ENCODE measurements at places on chromosomes 1 and 21.

DNA sequence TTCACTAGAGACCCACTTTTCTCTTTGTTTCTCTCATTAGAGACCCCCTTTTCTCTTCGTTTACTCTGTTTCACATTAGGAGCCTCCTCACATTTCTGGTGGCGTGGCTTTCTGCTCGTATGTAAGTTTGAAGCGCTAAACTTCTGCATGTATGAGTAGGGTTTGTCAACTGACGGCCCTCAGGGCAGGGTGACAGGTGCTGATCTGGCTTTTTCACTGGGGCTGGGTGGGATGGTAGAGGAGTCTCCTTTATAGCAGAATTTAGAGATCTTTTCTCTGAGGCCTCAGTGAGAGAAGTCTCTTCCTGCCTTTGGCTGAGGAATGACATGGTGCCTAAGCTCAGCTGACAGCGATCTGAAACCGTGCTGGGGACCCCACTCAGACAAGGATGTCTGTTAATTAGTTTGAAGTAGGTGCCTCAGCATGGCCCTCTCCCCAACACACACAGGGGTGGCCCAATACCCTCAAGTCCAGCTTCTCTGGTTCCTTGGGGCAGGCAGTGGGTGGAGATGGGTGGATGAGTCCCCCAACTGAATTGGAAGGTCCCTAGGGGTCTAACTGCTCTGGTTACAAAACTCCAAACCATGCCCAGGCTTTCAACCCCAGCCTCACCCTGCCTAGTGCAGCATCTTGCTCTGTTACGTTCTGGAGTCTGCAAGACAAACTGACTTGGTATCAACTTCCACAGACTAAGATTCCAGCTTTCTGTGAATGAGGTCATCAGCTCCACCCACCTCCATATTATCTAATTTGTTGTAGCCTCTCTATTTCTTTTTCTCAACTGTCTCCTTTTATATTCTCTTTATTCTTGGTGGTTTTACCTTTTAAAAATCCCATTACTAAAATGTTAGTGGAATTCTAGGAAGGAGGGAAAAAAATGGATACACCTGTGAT lies 3.2 kb downstream of the SLC1A7 start:
- no peak for DNase-seq

DNA sequence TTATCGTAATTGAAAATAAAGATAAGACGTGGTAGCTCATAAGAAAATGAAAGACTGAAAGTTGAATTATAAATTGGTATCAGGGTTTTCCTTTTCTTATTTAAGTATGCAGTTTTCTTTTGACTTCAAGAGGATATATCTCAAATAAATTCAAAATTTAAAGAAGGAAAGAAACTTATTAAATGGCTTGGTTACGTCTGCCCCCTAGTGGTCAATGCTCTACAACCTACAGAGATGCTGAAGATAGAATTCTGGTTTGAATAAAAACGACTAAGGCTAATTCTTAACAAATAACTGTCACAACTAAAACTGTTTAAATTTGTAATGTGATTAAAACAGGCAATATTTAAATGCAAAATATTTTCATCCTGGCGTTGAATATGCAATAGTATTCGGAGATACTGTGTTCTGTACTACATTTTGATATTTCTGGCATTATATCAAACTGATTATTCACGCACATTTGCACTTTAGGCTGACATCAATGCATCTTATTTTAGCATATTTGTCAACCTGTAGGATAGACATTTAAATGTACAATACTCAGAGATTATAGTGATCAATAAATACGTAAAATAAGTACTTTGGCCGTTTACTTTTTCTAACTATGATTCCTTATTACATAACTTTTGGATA lies 26.8 kb downstream of the IFI44 start:
- peak; percentile 65 for DNase-seq

GRCh38 chr1:50264590-50264989 lies 155.9 kb downstream of the ELAVL4 start:
- no peak for DNase-seq

DNA sequence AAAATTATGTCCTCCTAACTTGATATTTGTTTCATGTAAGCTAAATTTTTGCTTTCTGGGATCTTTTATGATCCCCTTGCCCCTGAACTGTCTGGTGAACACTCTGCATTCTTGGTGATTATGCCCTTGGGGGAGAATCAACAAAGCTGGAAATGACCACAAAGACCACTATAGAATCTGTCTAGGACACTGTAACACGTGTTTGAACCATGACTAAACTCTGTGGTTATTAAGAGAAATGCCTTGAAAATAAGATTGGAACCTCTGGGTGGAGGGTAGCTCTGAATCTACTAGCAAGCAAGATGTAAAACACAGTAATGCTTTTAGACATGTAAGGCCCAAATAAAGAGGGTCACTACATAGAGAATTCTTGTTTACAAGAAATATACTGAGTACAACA lies 237.5 kb downstream of the HMCN1 start:
- no peak for DNase-seq

DNA sequence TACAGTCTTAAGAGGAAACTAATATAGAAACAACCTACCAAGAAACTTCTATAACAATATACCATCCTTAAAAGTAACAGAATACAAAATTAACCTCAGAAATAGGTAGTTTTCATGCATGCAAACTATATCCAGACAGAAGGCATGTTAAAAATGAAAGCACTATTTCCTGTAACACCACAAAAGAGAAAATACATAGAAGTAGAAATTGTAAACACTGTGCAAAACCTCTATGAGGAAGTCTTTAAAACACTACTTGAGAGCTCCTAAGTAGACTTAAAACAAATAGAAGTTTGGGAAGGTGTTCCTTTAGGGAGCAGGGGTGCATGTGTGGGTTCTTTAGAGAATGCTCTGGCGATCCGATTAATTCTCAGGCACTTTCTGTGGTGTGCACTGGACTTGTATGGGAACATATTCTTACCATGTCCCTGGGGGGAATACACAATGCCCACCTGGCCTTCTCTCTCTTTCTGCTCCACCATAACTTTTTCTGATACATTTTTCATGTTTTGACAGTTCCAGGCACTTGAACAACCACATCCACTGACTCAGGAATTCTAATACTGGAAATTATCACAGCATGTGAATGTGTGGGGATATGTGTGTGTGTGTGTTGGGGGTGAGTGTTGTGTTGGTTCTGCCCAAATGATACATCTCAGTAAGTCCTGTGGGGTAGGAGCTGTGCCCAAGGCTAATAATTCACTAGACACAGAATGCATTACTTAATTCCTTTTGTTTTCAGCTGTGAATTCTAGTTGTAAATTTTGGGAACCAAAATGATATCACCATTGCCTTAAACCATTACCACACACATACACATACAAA lies 866.3 kb upstream of the B3GALT2 start:
- no peak for DNase-seq

- no peak for DNase-seq
These were observed 43.2 kb downstream of the TMCO4 start for GRCh38 chr1:19756480-19756879.

- no peak for DNase-seq
These were observed 4.9 kb upstream of the PRDM2 start for GRCh38 chr1:13694886-13695684.

- no peak for DNase-seq
These were observed at the start of gene TEKT2 for GRCh38 chr1:36083635-36084496. TEKT2 (plus strand) TSS chr1:36084094; CDS start chr1:36084922, 828 bp downstream.

GRCh38 chr1:60895701-60896100 lies 186.7 kb upstream of the NFIA start:
- no peak for DNase-seq

- DNase-seq = peak; percentile 28
These were observed 100.2 kb downstream of the DMRTB1 start for GRCh38 chr1:53559391-53559815.

DNA sequence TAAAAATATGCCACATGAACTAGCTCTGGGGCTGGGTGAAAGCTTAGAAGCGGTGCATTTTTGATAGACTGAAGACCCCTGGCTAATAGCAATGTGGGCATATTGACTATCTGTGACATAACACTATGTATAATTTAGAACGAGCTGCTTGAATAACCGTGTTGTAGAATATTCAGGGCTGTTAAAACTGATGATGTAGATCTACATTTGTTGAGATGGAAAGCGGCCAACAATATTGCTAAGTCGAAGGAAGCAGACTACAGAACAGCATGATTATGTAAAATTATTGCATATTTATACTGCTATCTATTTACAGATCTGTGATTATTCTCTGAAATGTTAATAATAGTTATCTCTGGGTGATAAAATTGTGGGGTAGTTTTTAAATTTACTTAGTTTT lies 41.1 kb upstream of the BCL10 start:
- no peak for DNase-seq

- DNase-seq = no peak
These were observed at the start of gene LCE3A for GRCh38 chr1:152622803-152623202. LCE3A (minus strand) TSS chr1:152623103; CDS start chr1:152623103, 0 bp downstream.

GRCh38 chr1:224541901-224542630 lies 74.1 kb upstream of the CNIH3 start:
- DNase-seq = no peak

DNA sequence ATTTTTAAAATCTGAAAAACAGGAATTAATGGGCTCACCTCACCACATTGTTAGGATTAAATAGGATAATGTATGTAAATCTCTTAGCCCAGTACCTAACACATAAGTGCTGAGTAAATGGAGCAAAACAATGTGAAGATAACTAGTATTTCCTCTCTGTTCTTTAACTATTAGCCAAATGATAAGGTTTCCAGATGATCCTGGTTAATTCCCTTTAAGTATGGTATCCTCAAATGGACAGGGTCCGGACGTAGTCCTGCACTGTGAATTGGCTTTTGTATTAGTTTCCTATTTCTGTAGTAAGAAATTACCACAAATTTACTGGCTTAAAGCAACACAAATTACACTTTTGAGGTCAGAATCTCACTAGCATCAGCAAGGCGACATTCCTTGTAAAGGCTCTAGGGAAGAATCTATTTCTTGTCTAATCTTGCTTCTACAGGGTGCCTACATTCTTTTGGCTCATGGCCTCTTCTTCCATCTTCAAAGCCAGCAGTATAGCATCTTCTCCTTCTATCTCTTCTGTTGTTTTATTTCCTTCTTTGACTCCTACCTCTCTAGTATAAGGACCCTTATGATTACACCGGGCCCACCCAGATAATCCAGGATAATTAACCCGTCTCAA lies 17.1 kb downstream of the SCAF4 start:
- DNase-seq = no peak

DNA sequence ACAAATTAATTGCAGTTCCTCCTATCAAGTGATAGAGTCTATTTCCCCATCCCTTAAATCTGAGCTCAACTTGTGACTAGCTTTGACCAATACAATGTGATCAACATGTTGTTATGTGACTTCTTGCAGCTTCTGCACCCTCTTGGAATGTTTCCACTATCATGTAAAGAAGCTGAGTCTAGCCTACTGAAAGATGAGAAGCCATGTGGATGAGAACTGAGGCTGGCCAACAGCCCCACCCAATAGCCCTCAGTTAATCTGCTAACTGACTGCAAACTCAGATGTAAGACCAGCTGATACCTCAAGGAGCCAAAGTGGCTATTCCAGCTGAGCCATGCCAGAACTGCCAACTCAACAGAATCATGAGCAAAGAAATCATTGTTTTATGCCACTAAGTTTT lies 44.0 kb downstream of the LYST start:
- DNase-seq = no peak

- no peak for DNase-seq
These were observed 20.0 kb downstream of the CACNA1E start for GRCh38 chr1:181503171-181503810.

- DNase-seq = no peak
These were observed 85.1 kb downstream of the PLPP3 start for GRCh38 chr1:56494306-56494705.

GRCh38 chr1:81073580-81073979 lies 727.2 kb upstream of the ADGRL2 start:
- no peak for DNase-seq

GRCh38 chr1:21818656-21819055 lies 6.6 kb downstream of the LDLRAD2 start:
- DNase-seq = no peak

GRCh38 chr1:26696654-26697430 lies 1.0 kb downstream of the ARID1A start:
- peak; percentile 78 for DNase-seq

DNA sequence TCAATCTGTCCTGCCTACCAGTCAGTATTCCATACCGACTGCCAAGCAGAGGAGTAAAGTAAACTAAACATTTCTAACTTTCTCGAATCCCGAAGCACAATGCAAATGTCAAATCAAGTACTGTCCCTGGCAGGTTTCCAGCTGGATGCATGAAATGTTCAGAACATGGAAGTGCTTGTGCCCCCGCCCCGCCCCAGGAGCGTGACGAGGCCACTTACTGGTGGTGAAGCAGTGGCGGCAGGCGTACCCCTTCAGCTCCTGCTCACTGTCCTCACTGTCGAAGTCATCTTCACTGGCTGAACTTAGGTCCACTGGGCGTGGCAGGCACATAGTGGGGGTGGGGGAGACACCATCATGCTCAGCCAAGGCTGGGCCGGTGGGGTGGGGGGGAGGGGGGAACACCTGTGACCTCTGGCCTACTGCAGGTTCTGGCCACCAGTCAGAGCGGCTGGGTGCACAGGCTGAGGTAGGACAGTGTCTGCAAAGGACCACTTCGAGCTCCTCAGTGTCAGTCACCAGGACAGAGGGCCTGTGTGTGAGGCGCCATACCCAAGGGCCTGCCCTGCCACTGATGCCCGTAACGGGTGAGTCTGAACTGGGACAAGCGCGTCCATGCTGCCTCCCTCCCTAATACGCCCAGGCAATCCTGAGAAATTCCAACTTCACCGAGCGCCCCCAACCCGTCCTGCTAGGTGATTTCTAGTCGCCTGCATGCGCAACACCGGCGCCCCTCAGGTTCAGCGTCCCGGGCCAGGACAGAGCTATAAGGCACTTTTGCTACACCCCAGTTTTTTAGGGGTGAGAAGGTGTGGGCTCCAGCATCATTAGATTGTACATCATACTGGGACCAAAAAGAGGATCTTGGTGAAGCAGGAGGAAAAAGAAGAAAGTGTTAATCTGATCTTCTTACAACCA lies 46.9 kb downstream of the SLC45A1 start:
- DNase-seq = no peak

DNA sequence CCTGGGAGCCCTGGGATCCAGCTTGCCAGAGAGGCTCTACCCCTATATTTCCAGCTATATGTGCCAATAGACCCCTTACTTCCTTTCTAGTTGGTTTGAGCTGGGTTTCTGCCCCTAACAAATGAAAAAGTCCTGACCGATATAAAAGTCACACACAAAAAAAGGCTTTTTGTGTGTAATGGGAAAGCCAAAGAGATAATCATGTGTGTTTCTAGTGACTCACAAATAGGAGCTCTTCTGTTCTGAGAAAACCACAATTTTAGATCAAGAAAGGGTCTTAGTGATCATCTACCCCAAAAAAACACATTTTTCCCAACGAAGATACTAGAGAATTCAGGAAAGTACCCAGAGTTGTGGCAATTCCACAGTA lies 23.0 kb upstream of the PLEKHA6 start:
- no peak for DNase-seq

DNA sequence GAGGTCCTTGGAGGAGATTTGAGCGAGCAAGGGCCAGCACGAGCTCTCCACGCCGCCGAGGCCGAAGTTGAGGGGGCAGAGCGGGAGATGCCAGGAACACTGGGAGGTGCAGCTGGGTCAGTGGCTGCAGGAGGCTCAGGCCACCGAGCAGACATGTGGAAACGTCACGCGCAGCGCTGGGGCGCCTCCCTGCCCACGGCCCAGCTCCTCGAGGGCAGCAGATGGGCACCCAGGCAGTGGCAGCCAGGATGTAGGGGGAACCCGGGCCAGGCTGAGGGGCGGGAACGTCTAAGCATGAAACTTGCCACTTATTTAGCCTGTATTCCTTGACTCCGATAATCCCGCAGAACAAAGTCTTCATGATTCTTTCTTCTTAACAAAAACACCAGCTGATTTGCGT lies 114.1 kb downstream of the UCK2 start:
- DNase-seq = no peak
